ENCODE measurements at places on chromosomes 5 and 9. TPM values are rescaled to one million over a fixed set of nuclear protein-coding genes. Genes with fewer than 3 reads are reported as not detected.

GRCh38 chr9:130977811-130978221, 31.2 kb upstream of the LAMC3 start:
- no peak for DNase-seq

DNA sequence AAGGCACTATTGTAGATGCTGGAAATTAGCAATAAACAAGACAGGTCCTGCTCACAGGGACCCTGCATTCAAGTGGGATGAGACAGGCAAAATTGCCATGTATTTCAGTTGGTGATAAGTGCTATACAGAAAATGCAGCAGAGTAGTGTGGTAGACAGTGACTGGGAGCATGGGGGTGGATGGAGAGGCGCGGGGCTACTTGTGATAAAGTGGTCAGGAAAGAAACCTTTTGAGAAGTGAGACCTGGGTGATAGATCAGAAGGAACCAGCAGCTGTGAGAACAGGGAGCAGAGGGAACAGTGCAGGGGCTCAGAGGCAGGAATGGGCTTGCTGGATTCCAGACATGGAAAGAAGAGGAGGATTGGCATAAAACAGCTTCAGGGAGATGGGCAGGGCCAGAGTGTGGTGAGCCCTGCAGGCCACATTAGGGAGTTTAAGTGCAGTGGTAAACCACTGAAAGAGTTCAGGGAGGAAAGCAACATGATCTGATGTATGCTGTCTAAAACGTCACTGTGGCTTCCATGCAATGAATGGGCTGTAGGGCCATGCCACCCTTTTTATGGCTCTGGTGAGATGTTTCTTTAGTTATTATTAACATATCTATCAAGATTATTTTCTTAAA, 7.3 kb downstream of the CRHBP start:
- no peak for DNase-seq

DNA sequence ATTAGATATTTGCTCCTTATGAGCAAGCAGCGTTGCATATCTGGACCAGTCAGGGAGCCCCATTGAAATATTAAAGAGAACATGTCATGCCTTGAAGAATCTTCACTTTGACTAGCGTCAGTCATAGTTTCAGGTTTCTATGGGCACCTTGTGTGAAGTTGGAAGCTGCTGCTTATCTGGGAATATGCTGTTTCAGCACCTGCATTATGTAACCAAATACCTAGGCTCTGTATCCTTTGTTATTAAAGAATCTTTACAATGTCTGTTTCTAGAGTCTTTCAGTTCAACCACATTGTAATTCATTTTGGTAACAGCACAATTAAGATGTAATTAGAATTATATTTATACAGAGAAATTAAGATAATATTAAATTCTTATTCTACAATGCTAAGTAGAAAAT, 818.8 kb upstream of the TYRP1 start:
- no peak for DNase-seq

GRCh38 chr5:176394881-176395675, 6.5 kb downstream of the HIGD2A start:
- DNase-seq = no peak

DNA sequence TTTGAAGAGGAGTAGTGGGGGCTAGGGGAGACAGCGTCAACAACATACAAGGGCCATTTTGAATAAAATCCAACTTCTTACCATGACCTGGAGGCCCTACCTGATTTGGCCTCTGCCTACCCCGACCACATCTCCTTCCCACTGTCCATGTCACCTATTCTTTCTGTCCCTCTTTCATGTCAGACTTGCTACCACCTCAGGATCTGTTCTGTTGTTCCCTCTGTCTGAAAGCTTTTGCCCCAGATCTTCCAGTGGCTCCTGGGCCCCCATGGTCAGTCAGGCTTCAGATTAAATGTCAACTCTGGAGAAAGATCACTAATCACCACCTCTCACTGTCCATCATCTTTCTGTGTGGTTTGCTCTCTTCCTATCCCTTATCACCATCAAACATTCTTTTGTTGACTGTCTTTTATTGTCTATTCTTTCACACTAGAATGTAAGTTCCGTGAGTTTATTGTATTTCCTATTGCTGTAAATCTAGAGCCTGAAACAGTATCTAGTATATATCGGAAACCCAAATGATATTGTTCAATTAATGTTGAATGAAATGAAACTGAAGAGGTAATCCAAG, 31.2 kb upstream of the APC start:
- DNase-seq = no peak

DNA sequence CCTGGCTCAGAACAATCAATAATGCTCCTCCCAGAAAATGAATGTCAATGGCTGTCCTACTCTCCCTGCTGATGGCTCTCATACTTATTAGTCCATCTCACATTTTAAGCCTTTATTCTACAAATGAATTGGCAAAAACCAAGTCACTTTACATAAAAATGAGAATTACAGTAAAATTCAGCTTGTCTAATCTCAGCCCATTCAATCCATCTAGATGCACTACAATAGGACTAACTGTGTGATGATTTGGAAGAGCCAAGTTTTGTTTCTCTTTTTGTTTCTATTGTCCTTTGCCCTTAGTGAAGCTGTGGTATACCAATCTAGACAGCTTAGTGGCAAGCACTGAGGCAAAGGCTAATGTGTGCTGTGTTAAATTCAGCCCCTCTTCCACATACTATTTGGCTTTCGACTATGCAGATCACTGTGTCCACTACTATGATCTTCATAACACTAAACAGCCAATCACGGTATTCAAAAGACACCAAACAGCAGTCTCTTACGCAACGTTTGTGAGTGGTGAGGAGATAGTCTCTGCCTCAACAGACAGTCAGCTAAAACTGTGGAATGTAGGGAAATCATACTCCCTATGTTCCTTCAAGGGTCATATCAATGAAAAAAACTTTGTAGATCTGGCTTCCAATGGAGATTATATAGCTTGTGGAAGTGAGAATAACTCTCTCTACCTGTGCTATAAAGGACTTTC, 140.8 kb upstream of the ZNF462 start:
- no peak for DNase-seq

GRCh38 chr5:113437111-113437510, 2.3 kb upstream of the TSSK1B start:
- no peak for DNase-seq

GRCh38 chr9:38622288-38622674, 1.9 kb upstream of the ANKRD18A start:
- peak; percentile 52 for DNase-seq

- no peak for DNase-seq
Observed at GRCh38 chr5:36763454-36763853, 113.1 kb upstream of the NIPBL start.

DNA sequence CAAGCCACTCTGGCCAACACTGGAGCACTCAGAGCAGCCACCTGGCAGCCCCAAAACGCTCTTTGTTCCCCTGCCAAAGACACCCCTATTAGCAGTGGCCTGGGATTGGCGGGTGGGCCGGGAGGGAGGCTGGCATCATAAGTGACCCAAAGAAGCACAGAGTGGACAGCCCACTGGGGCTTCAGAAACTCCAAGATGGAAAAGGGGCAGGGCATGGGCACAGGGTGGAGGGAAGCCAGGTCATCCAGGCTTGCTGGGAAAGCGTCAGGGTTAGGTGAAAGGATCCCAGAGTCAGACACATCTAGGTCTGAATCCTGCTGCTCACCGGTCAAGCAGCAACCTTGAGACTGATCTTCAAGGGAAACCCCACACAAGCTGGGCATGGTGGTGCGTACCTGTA, 14.8 kb downstream of the EEIG1 start:
- DNase-seq = no peak

DNA sequence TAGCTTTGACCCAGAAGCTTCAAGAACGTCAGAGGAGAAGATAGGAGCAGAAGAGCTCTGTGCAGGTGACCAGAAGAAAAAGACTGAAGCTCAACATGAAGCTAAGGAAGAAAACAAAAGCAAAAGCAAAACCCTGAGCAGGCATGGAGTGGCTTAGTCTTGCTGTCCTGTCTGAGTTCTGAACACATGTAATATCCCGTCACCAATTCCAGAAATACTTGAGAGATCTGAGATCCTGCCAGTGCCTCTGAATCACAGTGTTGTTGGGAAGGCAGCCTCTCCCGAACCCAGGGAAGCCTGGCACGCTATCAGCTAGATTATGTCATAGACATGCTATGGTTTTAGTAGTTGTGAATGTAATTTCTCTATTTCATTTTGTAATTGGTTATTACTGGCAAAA, 235.7 kb downstream of the ICE1 start:
- peak; percentile 19 for DNase-seq

GRCh38 chr9:94147776-94148175, 63.5 kb downstream of the PTPDC1 start:
- no peak for DNase-seq

DNA sequence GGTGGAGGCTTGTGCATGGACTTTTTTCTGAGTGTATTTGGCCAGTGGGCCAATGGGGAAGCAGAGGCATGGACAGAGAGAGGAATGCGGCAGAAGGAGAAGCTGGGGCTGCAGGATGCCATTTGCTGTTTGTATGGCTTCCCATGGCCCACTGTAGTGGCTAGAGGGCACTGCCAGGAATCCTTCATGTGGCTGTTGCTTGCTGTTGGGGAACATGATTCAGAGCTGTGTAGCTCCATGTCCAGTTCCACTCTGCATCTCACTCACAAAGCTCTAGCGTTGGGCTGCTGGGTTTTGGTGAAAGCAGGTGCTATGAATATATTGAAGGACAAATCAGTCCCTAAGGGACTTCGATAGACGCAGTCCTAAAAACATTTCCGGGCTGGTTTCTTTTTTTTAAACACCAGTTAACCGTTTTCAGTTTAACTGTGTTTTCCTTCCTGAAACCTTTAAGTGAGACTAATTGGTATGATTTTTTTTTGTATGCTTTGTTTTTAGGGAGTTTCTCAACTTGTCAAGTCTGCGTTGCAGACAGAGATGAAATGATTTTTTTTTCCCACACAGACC, 51.3 kb downstream of the SLC22A5 start:
- peak; percentile 30 for DNase-seq

GRCh38 chr9:12813960-12814876, 39.4 kb downstream of the LURAP1L start:
- DNase-seq = peak; percentile 68

DNA sequence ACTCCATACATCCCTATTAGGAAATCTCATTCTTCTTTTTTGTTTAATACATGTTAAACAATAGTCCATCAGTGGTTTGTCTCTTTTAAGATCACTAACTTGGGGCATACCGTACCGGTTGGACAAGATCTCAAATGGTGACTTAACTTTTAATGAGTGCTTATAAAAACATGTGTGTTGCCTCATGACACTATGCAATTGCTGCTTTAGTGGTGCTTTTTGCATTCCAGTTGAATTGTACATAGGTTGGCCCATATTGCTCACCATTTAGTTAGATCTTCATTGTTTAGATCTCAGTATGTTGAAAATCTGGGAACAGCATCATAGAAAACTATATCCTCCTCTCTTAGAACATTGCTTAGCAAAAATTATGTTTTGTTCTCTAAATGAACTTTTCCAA, 17.8 kb downstream of the C9orf85 start:
- DNase-seq = no peak

- DNase-seq = no peak
Observed at GRCh38 chr5:3709068-3709716, 113.6 kb downstream of the IRX1 start.

- DNase-seq = no peak
Observed at GRCh38 chr5:59198832-59199231, 616.0 kb downstream of the RAB3C start.

DNA sequence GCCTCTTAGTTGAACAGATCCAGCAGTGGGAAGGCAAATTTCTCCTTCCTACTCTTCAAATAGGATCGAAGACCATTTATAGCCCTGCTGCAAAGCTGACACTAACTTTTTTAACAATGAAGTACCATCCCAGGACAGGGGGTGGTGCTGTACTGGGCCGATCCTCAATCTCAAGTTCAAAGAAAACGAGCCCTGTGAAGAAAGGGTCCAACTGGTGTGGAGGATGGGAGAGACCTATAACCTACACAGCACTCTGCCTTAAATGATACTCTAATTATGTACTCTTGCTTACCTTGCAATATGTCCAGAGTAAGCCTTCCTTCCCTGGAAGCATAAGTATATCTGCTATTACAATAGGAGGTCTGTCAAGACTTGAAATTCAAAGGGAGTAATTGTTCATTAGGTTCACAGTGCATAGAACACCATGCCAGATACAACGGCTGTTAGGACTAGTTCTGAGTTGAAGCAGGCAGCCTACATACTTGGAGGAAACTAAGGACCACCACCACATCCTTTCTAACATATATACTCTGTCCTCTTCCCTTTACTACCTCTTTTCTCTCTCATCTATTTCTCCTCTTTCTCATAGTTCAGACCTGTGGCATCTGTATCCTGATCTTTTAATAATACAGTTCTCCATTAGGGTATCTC, 6.2 kb downstream of the ETF1 start:
- no peak for DNase-seq

- DNase-seq = no peak
Observed at GRCh38 chr5:37814699-37815098, 25.1 kb downstream of the GDNF start.

DNA sequence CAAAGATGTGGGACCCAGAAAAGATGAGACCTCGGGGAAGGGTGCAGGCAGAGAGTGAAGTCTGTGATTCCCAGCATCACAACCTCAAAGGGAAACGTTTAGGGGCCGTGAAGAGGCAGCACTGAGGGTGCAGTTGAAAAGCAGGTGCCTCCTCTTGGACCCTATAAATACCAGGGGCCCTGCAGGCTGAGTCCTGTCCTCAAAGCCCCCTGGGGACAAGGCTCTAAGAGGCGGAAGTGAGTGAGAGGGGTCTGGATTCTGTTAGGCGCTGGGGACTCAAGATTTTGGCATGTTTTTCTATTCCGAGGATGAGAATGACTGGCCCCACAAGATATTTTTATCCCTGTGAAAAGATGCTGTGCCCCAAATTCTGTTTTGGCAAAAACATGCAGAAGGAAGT, 107.8 kb downstream of the THBS4 start:
- no peak for DNase-seq

GRCh38 chr9:135526730-135527571, 5.7 kb downstream of the LCN1 start:
- DNase-seq = no peak

GRCh38 chr9:86860006-86860405, 87.3 kb downstream of the GAS1 start:
- DNase-seq = no peak

GRCh38 chr5:66307647-66308241, 163.6 kb downstream of the SREK1 start:
- no peak for DNase-seq

DNA sequence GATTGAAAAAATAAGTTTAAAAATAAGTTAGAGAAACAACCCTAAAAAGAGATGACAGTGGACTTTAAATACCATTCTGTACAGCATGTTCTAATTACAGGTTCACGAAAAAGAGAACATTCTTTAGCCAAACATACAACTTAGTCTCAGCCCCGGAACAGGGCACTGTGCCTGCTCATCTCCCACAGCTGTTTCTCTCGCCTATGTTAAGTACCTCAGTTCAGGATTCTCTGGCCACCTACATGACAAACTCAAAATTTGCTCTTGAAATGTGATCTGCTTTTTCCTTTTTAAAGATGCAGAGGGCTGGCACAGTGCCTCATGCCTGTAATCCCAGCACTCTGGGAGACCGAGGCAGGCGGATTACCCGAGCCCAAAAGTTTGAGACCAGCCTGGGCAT, 52.3 kb downstream of the MYO10 start:
- no peak for DNase-seq

- no peak for DNase-seq
Observed at GRCh38 chr9:80072451-80072850, 500.7 kb downstream of the TLE4 start.

GRCh38 chr5:109453251-109453650, 43.5 kb upstream of the PJA2 start:
- no peak for DNase-seq

Gene ABO
- total RNA-seq = 58.0 TPM

Gene EHMT1
- 97.9 TPM for total RNA-seq

Gene SLC4A9
- total RNA-seq = not detected

Gene RNF208
- total RNA-seq = 6.5 TPM

Gene AIF1L
- 3.6 TPM for total RNA-seq

Gene N4BP3
- total RNA-seq = 3.3 TPM

Gene CEL
- 0.61 TPM for total RNA-seq

Gene FBXW5
- 174 TPM for total RNA-seq

Gene ACOT12
- not detected for total RNA-seq

All from colonic mucosa (tissue), 4 donors.